ENCODE measurements at places on chromosomes 5 and 9.
A peak's percentile ranks its signal among the peaks of the same experiment; 100 is the strongest.

DNA sequence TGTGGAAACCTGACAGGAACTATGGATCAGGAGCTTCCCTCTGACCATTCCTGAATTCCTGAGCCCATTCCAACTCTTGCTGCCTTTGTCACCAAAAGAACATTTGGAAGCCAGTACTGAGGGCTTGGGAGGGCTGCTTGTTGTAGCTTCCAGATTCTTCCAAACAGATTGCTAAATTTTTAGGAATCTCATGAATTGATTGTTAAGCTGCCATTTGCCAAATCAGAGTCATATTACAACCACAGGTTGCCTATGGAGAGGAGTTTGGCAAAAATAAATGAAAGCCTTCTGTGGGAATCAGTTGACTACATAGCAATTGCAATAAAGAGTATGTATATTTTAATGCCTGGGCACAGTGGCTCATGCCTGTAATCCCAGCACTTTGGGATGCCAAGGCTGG is 39.2 kb upstream of the SLC28A3 start:
- DNase-seq, result no peak

DNA sequence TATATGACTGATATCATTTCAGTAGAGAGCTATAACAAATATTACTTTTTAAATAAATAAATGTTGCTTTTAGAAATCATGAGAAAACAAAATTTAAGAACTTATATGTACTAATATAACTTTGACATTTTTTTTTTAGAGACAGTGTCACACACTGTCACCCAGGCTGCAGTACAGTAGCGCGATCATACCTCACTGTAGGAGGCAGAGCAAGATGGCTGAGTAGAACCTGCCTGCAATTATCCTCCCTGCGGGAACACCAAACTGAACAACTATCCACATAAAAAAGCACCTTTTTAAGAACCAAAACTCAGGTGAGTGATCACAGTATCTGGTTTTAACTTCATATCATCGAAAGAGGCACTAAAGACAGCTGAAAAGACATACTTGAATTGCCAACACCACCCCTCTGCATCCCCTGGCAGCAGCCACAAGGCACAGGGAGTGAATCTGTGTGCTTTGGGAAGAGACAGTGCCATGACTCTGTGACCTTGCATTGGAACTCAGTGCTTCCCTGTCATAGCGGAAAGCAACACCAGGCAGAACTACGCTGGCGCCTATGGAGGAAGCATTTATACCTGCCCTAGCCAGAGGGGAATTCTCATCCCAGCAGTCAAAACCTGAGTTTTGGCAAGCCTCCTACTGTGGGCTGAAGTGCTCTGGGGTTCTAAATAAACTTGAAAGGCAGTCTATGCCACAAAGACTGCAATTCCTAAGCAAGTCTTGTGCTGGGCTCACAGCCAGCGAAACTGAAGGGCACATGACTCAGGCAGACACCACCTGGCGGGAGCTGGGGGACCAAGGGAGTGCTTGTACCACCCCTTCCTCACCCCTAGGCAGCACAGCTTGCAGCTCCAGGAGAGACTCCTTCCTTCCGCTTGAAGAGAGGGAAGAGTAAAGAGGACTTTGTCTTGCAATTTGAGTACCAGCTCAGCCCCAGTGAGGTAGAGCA is 142.7 kb downstream of the FBXL17 start:
- DNase-seq, result no peak

GRCh38 chr5:88594441-88594840 is 288.5 kb downstream of the MEF2C start:
- DNase-seq, result no peak

DNA sequence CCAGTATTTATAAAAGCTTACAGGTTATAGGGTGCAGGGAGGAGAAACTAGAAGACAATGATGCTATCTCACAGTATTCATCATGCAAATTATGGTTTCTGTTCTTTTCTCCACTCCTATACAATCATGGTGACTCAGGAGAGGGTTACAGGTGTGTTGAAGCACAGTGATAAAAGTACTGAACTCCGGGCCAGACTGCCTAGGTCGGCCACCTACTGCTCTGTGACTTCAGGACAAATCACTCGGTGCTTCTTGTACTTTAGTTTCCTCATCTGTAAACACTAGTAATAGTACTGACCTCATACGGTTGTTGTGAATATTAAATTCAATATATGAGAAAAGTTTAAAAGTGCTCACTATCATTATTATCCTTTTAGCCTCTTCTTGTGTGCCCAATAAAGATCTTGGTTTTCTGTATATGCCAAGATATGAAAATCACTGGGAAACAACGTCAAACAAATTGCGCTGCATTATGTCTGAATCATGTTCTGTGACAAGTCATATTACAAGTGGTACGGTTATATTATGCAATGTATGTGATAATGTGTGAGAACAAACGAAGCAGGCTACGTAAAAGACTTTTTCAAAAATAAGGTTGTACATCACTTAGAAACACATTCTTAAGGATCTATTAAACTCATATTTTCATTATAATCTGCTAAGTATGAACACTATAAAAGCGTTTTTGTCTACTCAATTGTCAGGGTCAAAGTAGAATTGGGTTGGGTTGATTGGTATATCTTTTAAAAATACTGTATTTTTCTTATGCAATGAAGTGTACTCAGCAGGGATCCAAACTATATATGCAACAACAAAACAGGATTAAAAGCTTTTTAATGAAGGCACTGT is 153.3 kb downstream of the EFNA5 start:
- DNase-seq, result no peak

GRCh38 chr5:108003178-108003577 is 332.4 kb upstream of the EFNA5 start:
- DNase-seq, result peak; percentile 55

DNA sequence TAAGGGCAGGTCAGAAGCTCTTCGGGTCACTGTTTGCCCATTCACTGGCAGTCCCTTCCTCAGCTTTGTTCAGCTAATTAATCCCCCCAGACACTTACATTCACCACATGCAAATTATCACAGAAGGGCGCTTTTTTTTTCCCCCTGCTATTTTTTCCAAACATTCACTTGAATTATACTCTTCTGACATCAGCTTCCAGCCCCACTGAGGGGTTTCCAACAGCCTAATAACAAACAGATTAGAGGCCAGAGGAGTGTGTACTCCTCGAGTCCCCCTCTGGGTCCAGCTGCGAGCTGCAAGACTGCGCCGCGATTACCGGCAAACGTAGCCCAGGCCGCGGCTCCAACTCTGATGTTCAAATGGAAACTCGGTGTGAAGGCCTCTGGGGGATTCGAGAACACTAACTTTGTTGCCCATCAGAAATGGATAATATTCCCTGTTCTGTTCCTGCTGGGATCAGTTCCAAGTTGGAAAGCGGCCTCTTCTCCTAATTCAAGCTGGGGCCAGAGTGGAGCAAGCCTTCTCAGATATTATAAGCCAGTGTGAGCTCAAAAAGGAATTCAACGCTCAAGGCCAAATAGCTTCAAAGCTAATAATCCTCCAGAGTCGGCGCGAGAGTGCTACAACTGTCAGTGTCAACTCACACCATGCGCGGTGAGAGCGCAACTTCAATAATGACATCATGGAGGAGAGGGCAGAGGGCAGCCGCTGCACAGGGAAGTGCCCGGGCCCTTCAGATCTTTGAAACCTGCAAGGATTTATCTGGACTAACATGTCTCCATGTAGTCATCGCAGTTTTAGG is 560.8 kb downstream of the BNC2 start:
- DNase-seq, result no peak

- DNase-seq, result no peak
Measured at GRCh38 chr5:133247881-133248624, 196.2 kb downstream of the HSPA4 start.

DNA sequence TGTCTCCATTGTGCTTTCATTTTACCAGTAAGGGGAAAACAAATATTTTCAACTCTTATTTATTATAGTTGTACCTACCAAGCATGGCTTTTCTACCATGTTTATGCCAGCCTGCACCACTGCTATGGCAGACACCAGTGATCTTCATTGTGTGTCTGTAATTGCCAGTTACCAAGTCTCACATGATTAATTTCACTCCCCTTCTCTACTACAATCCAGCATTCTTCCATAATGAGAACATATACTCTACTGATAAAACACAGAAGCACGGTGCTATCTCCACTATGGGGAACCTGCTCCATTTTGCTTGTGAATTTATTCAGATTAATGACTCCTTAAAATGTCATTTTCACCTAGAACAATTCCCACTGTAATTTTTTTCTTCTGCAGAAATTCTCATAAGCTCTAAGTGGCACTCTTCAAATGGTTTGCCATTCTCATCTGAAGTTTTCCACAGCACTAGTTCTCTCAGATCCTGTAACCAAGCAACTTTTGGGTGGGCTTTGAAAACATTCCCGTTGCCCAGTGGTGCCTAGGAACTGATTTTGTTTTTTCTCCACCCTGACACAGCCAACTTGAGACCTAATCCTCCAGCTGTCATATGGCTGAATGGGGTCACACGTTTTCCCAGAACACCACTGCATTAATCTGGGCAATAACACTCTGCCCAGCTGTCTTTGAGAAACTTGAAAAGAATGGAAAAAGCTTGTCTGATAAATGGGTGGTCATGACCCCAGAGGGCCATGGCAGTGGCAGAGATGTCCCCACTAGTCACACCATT is 222.7 kb upstream of the RASEF start:
- no peak for DNase-seq

- DNase-seq, result no peak
Measured at GRCh38 chr9:35741740-35742139, 7.3 kb downstream of the GBA2 start.

- DNase-seq, result no peak
Measured at GRCh38 chr9:71990466-71990865, 69.9 kb downstream of the C9orf57 start.

DNA sequence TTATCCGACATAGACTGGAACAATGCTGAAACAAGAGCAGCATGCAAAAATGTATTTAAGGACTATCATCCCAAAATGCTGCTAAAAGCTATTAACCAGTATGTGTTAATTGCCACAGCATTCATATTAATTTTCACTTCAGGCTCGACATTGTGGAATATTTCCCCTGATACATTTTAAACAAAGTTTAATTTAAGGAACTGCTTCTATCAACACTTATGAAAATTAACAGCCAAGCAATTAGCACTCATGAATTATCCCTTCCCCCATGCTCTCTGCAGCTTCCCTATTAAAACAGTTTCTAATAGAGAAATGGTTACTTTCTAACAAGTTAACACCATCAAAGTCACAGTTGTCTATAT is 54.8 kb downstream of the MAPKAP1 start:
- DNase-seq, result no peak

DNA sequence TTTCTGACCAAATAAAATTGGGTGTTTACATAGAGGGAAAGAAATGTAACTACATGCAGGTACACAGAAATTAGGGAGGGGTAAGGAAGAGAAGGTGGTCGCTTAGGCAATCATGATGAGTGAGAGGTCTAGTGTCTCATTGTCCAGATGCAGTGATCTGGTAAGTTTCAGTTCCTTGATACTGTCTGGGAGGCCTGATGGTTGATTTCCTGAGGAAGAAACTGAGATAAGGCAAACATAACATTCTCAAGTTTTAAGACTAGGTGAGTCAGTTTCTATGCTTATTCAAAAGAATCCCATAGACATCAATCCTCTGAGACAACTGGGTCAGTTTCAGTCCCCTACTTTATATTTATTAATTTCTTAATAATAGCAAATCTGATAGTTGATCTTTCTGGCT is 843.3 kb upstream of the CDH10 start:
- no peak for DNase-seq

GRCh38 chr9:131422241-131422792 is 28.4 kb downstream of the PRRC2B start:
- no peak for DNase-seq
